ENCODE measurements at places on chromosomes 11 and 22.

- no peak for DNase-seq
Measured at GRCh38 chr11:70913715-70914231, 338.6 kb downstream of the SHANK2 start.

GRCh38 chr11:40425168-40425567, 1034.3 kb downstream of the LRRC4C start:
- no peak for DNase-seq

DNA sequence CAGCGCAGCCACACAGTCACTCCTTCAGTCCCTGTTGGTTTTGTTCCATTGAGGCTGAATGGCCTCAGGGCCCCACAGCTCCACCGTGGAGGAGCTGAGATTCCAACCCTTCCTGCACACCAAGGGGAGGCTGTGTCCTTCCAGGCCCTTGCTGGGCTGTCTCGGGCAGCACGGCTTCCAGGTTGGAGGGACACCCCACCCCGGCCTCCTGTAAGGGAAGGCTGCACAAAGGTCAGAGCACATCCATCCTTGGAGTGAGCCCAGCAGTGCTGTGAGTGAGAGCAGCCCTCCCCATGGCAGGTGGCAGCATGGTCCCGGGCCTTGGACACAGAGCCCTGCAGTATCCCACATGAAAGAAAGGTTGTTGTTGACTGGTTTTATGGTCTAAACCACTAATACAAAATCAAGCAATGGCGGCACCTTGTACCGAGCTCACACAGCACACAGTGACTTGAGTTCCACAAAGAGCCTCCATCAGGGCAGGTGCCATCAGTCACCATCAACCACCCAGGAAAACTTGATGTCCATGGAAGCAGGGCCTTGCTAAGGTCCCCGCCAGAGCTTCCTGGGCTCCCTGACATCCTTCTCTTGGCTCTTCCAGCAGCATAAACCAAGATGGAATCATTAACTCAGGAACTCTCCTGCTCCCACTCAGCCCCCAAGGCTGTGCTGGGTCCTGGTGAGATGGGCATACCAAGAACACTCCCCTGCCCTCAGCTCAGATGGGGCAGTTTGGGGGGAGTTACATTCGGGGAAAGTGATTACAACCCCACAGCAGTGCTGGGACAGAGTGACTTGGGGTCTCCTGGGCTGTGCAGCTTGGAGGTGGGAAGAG, 1500.4 kb downstream of the TBC1D22A start:
- DNase-seq = no peak

DNA sequence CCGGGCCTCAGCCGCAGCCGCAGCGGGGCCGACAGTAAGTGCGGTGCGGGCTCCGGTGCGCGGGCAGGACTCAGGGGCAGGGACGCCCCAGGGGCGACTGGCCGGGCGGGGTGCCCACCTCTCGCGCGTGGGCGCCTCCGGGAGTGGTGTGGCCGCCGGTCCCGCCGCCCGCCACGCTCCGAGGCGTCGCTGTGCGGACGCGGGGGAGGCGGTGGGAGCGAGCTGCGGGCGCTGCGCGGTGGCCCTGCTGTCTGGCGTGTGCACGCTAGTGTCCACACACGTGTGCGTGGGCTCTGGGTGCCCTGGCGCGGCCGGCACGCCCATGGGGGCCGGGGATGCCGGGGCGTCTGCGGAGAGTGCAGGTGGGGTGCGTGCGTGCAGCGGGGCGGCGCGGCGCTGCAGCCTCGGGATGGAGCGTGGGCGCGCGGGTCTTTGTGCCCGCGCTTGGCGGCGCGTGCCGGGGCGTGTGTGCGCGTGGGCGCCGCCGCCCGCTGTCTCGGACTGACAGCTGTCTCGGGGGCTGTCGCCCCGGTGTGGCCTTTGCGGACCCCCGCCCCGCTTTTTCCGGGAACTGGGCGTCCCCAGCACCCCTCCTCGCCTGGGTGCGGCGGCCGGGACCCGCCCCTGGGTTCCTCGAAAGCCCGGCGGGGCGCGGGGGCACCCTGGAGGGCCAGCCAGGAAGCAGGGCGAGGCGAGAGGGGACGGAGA, 804 bp downstream of the KCNK4 start:
- DNase-seq = no peak

- DNase-seq = no peak
Measured at GRCh38 chr11:13225038-13226001, 52.3 kb upstream of the BMAL1 start.

DNA sequence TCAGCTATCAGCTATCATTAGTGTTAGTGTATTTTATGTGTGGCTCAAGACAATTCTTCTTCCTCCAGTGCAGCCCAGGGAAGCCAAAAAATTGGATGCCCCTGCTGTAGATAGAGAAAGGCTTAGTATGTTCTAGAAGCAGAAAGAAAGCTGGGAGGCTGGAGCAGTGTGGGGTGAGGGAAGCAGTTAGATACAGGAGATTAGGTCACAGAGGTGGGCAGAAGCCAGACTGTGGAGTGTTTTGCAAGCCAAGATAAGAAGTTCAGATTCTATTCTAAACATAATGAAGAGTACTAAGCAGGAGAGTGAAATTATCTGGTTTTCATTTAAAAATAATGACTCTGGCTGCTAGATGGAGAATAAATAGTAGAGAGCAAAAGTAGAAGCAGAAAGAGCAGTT, 381.7 kb downstream of the DCDC1 start:
- DNase-seq = no peak

GRCh38 chr11:92101920-92102319, 122.7 kb upstream of the FAT3 start:
- no peak for DNase-seq

- DNase-seq = no peak
Measured at GRCh38 chr11:70531281-70532065, 133.1 kb downstream of the CTTN start.

- DNase-seq = peak; percentile 6
Measured at GRCh38 chr22:32920032-32920628, 118.6 kb downstream of the TIMP3 start.

GRCh38 chr11:47413908-47414684, 5.7 kb downstream of the SLC39A13 start:
- peak; percentile 91 for DNase-seq

- DNase-seq = no peak
Measured at GRCh38 chr22:41239443-41240128, 1.1 kb downstream of the CHADL start.

DNA sequence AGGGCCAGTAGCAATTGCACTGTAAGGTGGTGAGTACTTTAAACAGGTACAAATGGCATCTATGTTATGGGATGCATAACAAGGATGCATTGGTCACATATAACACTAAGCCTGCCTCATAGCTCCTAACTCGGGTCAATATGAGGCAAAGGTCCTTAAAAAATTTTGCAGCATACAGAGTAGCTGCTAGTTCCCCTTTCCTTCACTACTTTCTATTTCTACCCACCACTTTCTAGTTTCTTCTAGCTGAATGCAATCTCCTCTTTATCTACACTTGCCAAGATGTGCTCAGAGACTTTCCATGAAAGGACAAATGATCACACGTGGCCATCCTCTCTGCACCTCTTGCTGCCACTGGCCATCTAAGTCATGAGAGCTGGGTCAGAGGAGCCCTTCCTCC, 9.8 kb downstream of the OR51F2 start:
- no peak for DNase-seq

DNA sequence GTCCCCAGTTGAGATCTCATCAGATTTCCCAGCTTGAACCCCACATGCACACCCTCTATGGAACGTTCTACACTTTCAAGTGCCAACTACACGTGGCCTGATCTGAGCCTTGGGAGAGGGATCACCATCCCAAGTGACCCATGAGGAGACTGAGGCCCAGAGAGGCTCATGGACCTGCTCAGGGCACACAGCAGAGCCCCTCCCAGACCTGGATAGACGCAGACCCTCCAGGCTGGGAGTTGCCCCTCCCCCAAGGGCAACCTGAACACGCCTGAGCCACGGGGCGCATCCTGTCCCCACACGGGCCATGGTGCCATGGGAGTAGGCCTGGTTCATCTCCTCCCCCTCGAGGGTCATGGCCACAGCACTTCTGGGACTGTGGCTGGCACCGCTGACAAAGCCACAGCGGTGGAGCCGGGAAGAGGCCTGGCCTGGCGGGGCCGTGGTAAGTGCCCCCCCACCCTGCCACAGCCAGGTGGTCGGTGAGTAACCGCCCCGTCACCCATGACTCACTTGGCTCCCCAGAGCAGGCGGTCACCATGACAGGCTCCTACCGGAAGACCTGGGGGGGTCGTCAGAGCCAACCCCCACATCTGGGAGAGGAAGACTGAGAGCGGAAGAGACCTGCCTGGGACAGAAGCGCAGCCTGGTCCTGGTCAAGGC, 8.1 kb downstream of the WNT7B start:
- DNase-seq = peak; percentile 78
